ENCODE measurements at places on chromosomes 7 and 10.

- DNase-seq, result no peak
Measured at GRCh38 chr10:27908231-27908630, 90.6 kb downstream of the ODAD2 start.

DNA sequence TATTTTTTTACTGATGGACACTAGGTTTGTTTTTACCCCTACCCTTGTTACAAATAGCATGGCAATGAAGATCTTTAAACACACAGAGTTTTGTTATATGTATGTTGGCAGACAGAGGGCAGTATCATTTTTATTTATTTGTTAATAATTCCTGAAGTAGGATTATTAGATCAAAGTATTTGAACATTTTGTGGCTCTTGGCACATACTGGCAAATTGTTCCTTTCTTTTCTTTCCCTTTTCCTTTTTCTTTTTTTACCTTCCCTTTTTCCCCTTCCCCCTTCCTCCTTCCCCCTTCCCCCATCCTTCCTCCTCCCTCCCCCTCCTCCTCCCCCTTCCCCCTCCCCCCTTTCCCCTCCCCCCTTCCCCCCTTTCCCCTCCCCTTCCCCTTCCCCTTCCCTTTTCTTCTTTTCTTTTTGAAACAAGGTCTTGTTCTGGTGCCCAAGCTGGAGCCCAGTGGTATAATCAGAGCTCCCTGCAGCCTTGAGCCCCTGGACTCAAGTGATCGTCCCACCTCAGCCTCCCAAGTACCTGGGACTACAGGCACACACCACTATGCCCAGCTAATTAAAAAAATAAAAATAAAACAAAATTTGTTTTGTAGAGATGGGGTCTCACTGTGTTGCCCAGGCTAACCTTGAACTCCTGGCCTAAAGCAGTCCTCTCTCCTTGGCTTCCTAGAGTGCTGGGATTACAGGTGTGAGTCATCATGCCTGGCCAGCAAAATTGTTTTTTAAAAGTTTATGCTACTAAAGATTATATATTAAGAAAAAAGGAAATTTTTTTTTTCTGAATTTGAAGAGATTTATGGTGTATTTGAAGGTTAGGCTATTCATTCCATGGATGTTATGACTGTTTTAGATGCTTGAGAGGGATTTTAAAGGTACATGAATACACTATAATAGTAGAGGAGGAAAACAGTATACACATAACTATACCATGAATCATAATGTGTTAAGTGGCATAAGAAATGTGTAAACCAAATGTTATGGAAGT lies 39.3 kb downstream of the SEPTIN7 start:
- DNase-seq, result no peak

GRCh38 chr7:11297126-11297625 lies 323.5 kb downstream of the PHF14 start:
- no peak for DNase-seq

- DNase-seq, result no peak
Measured at GRCh38 chr10:71766717-71767419, 6.5 kb downstream of the VSIR start.

DNA sequence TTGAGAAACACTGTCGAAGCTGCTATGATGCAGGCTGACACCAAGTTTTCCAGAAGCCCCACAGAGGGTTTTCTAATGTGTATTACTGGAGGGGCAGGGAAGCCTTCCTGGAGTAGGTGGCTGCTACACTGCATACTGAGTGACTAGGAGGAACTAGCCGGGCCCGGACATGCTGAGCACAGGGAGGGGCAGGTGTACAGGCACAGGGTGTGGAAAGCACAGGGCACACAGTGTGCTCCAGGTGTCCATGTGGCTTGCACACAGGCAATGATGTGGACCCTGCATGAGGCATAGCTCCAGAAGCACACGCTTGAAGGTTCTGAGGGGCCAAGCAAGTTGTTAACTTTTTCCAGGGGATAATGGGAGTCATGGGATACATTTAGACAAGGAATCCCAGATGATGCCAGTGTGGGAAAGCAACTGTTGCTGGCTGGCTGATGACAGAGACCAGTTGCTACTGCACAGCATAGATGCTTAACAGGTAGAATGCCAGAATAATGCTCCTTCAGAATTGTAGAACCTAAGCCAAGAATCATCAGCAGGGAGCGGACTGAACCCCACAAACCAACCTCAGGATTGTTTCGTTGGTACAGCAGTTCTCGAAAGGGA lies 14.6 kb downstream of the DHX32 start:
- DNase-seq, result no peak

GRCh38 chr10:89042562-89042961 lies 52.0 kb downstream of the FAS start:
- DNase-seq, result no peak

DNA sequence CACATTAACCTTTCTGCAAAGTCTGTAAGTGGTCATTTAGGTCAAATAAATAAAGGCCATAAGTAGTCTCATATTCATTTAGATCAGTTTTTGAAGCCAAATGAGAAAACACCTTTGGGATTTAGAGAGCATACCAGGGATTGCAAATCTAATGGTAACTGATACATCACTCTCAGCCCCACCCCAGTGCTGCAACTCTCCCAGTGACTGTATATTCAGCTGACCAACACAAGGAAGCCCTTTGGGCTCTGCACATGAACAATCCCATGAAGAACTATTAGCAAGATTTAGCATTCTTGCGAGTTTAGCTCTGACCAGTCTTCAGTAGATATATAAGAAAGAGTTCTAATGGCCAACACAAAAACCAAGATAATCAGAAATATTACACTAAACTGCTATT lies 252.3 kb downstream of the CSTF2T start:
- DNase-seq, result no peak

- no peak for DNase-seq
Measured at GRCh38 chr7:95804052-95804451, 31.7 kb downstream of the DYNC1I1 start.

GRCh38 chr7:150313870-150314269 lies 9.3 kb upstream of the LRRC61 start:
- no peak for DNase-seq

GRCh38 chr10:97940534-97940933 lies 89.9 kb downstream of the CRTAC1 start:
- DNase-seq, result no peak

DNA sequence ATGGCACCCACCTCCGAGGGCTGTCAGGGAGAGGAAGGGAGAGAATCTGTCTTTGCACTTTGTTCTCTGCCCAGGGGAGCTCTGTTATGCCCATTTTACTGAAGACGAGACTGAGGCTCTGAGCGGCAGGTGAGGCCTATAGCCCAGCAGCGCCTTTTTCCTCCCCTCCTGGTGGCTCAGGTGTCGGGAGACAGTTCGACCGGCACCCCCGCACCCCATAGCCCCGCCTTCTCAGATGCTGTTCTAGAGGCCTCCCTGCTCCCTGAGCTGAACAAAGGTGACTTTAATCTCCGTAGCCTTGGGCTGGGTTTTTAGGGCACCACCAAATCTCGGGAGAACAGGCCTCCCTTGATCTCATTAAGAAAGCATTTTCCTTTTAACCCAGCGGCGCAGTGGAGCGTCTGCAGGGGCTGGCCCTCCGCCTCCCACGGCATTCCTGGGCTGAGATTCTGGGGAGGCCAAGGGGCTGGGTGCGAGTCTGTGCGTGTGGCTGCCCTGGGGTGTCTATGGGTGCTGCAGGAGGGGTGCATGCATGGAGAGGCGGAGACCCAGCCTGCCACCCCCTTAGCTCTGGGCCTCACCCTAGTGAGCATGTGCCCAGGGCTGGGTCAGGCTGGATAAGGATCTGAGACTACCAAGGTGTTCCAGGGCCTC lies 3.3 kb downstream of the LFNG start:
- DNase-seq, result no peak

- no peak for DNase-seq
Measured at GRCh38 chr10:36556468-36556867, 568.9 kb upstream of the ANKRD30A start.

DNA sequence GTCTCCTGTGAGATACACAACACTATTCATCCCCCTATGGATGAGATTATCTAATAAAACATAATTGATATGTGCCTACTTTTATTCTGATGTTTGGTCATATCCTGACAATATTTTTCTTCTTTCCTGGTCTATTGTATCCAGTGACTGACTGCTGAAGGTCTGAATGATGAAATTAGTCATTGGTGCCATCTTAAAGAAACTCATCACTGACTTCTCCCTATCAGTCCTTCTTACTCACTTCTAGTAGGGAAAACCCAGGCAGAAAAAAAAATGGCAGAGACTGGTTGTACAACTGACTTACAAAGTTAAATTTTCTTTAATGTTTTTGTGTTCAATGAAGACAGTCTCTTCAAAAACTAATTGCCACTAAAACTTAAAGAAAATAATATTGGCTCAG lies 377.4 kb downstream of the HTR7 start:
- DNase-seq, result no peak

DNA sequence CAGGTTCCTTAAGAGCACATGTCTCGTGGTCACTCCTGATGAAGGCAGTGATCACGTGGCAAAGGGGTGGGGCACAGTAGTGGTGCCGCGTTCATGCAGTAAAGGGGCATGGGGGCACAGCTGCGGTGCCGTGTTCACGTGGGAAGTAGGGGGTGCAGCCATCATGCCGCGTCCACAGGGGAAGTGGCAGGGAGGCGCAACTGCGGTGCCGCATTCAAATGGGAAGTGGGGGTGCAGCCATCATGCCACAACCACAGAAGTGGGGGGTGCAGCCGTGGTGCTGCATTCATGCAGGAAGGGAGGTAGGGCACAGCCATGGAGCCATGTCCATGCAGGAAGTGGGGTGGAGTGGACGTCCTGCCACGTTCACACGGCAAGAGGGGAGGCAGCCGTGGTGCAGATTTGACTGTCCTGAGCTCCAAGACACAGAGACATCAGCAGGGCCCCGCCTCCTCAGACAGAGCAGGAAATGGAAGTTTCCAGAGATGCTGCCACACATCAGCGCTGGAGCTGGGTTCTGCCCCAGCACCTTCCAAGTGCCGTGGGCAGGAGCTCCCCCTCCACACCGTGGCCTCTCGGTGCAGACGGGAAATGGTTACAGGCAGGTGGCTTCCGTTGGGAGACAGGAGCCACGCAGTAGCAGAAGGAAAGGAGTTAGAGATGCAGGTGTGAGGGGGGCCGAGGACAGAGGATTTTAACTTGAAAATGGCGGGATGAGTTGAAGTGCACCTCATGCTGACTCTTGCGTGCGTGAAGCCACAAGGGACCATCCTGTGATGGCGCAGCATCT lies 95.0 kb upstream of the DDC start:
- DNase-seq, result peak; percentile 21

GRCh38 chr7:45390731-45391130 lies 183.4 kb upstream of the ADCY1 start:
- DNase-seq, result no peak

DNA sequence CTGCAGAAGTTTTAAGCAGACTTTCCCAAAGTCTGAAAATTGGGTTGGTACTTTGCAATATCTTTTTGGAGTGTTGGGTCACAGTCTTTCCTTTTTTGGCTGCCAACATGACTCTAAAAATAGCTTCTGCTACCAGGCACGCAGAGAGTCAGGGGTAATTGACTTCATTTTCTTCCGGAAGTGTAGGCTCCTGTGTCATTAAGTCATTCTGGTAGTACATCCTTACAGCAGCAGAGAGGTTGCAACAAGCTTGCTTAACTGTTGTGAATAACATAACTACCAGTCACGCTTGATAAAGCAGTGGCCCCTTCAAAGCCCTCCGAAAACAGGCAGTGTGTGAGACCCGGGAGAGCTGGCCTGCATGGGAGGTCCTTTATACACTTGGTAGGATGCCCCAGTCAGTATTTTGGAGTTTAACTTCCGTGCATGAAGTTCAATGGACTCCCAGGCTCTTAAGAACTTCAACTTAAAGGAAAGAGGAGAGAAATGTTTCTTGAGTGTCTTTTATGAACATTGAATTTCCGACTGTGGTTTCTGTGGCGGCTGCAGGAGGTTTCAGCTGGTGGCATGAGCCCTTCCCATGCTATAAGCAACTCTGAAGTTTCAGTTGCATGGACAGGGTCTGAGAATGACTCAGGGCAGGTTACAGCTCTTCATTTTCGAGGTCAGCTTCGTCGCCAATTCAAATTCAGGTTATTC lies 310.7 kb downstream of the GALNT17 start:
- no peak for DNase-seq

DNA sequence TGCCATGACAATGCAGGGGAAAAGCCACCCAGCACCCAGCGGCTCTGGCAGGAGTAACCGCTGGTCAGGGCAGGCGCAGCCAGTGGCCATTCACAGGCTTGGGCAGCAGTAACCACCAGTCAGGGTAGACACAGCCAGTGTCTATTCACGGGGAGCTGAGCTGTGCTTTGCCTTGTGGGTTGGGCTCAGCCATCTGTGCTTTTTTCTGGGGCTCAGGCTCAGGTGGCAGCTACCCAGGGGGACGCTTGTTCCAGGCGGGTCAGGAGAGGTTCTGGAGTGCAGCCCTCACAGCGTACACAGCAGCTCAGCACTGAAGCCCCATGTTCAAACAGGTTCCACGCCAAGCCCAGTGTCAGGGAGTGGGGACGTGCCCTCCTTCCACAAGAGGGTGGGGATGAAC lies 28.5 kb downstream of the FOXL3 start:
- no peak for DNase-seq

DNA sequence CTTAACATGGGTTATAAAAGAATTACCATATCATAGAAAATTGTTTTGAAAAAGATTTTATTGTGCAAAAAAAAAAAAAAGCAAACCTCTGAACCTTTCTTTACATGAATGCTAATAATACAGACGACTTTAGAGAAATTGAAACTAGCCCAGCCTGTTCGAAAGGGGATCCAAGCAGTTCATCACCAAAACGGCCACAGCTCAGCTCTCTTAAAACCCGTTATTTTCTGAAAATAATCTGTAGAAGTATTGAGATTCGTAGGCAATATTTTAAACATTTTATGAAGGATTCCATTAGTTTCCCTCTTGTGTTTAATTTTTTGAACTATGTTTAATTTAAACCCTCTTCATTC lies 9.9 kb upstream of the GSAP start:
- no peak for DNase-seq

- DNase-seq, result no peak
Measured at GRCh38 chr10:108112218-108112617, 947.7 kb upstream of the SORCS1 start.

- no peak for DNase-seq
Measured at GRCh38 chr10:82068501-82068900, 193.5 kb downstream of the NRG3 start.

- no peak for DNase-seq
Measured at GRCh38 chr10:50798297-50798696, 58.6 kb downstream of the ASAH2B start.

DNA sequence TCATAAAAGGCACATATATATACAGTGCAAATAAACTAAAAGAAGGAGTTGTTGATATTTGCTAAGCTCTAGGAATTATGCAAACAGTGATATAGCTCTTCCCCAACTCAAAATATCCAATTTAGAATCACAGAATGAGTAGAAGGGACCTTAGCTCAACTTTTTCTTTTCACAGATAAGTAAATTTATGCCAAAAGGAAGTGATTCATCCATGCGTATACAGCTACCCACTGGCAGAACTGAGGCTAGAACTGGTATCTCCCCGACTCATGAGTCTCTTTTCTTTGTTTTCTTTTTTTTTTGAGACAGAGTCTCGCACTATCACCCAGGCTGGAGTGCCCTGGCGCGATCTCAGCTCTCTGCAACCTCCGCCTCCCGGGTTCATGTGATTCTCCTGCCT lies 54.2 kb upstream of the SVIL start:
- DNase-seq, result no peak

DNA sequence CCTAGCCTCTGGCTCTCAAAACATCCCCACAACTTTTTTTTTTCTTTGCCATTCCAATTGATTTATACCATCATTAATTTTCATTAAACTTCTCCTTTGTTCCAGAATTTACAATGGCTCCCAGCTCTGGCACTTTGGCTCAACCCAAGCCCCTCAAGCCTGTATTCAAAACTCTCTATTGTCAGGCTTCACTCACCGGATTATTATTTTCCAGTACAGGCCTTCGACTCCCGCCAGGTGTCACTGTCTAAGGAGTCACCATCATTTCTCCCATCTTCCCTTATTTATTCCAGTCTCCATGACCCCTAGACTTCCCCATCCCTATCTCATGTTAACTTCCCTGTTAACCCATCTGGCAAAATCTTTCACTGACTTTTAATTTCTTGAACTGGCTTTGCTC lies 67.8 kb downstream of the HIPK2 start:
- no peak for DNase-seq
